ENCODE measurements at places on chromosomes 3 and 15.

DNA sequence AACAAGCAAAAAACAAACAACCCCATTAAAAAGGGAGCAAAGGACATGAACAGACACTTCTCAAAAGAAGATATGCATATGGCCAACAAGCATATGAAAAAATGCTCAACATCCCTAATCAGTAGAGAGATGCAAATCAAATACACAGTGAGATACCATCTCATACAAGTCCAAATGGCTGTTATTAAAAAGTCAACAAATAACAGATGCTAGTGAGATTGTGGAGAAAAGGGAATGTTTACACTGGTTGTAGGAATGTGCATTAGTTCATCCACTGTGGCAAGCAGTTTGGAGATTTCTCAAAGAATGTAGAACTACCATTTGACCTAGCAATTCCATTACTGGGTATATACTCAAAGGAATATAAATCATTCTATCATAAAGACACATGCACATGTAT is 44.5 kb downstream of the RIOX2 start:
- no peak for DNase-seq

- DNase-seq: peak; percentile 75
Measured at GRCh38 chr15:92636908-92637481, 18.6 kb downstream of the FAM174B start.

DNA sequence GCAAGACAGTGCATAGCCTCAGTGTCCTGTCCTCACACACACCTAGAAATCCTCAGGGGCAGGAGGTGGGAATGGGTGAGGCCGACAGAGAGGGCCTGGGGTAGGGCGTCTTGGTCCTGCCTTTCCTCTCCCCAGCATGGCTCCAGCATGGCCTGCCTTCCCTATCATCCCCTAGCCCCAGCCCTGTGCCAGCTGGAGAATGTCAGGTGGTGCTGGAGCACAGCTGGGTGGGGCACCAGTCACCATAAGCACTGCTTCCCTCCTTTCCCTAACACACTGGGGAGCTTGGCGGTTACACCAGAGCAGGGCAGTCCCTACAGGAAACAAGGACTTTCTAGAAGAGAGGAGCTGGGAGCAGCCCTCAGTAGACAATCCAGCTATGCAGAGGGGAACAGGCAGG is 236.8 kb downstream of the KLF13 start:
- DNase-seq: no peak

GRCh38 chr3:63050548-63051177 is 175.4 kb upstream of the CADPS start:
- no peak for DNase-seq

DNA sequence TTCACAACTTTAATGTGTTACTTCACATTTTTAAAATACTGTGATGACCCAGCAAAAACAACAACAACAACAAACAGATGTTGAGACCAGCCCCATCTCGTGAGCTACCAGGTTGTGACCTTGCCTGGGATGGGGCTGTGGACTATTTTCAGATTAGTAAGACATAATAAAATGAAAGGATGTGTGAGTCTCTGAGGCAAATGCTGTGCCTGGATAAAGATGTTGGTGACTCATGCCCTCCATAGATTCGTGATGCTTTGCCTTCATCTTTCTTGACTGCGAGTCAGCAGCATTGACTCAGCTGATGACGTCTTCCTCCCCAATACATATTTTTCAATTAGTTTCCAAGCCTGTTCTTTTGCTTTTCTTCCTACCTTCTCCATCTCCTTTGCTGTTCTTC is 453.0 kb upstream of the CFAP20DC start:
- no peak for DNase-seq

All from NCI-H510A treated with DMSO at 0.1 percent for 48 hours (cell line).